WTC11 (cell line): ENCODE measurements at places on chromosomes 3 and 15. TPM values are rescaled to one million over a fixed set of nuclear protein-coding genes. Genes with fewer than 3 reads are reported as not detected.

CSPG5 gene
- total RNA-seq: 3.3 to 4.4 TPM (median 3.7 TPM) in 3 replicates

PDZRN3 gene
- total RNA-seq: 7.1 to 9.5 TPM (median 8.8 TPM) in 3 replicates

REC114 gene
- not detected in 3 replicates for total RNA-seq

MOBP gene
- total RNA-seq: 0.13 to 0.39 TPM in 2 of 3 replicates, not detected in the other

ABHD2 gene
- 26.2 to 29.7 TPM (median 29.5 TPM) in 3 replicates for total RNA-seq

- DNase-seq: peak; percentile 8
- H3K27me3 ChIP-seq: peaks cover 3% of the 10 kb centered on the region; the same call in 1 of the 2 replicates
- no peak overlapping the region; the same call in 1 of the 2 replicates for H3K4me3 ChIP-seq
- no peaks in the 10 kb centered on the region for H3K36me3 ChIP-seq
- H3K4me1 ChIP-seq: no peaks in the 10 kb centered on the region
- H3K27ac ChIP-seq: no peak overlapping the region
These were observed 5.5 kb downstream of the MYL3 start for GRCh38 chr3:46857485-46858341.

GRCh38 chr3:169241630-169241990 is 421.9 kb downstream of the MECOM start:
- DNase-seq: no peak
- H3K27me3 ChIP-seq: no peaks in the 10 kb centered on the region
- peak overlapping the region; percentile 78 for H3K27ac ChIP-seq
- peaks cover 57% of the 10 kb centered on the region for H3K4me1 ChIP-seq
- H3K36me3 ChIP-seq: no peaks in the 10 kb centered on the region

DNA sequence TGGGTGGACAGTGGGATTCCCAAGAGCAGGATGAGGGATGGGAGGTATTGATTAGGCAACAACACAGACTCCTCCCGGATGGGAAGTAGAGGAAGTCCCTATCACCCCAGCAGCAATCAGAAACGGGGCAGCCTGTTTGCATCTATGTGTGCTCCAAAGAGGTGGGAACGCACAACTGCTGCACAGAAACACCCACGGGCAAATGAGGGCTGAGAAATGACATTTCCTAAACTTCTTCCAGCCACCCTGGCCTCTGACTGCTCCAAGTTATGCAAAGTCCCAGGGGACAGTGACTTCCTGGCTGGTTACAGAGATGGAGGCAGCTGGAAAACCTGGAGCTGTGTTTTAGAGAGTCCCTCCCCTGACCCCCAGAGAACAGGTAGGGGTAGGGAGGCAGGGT is 42.6 kb downstream of the HCN4 start:
- DNase-seq: no peak
- H3K4me1 ChIP-seq: 0 out of 2 replicates have a peak, but pooled peaks cover 3% of the 10 kb centered on the region
- H3K36me3 ChIP-seq: no peaks in the 10 kb centered on the region
- 0 out of 2 replicates have a peak overlapping the region, but pooled peaks have one; percentile 48 for H3K27ac ChIP-seq

GRCh38 chr3:123124971-123125370 is 58.1 kb downstream of the PDIA5 start:
- no peak for DNase-seq
- no peak overlapping the region; the same call in 1 of the 2 replicates for H3K27ac ChIP-seq
- H3K4me3 ChIP-seq: no peak overlapping the region
- H3K4me1 ChIP-seq: peaks cover 24% of the 10 kb centered on the region
- peaks cover 33% of the 10 kb centered on the region for H3K36me3 ChIP-seq
